ENCODE measurements at places on chromosomes 6 and 20.

- DNase-seq: no peak
These were observed 3.0 kb upstream of the IL17A start for GRCh38 chr6:52183131-52183713.

- DNase-seq: no peak
These were observed 698.0 kb upstream of the POU3F2 start for GRCh38 chr6:98136333-98136732.

DNA sequence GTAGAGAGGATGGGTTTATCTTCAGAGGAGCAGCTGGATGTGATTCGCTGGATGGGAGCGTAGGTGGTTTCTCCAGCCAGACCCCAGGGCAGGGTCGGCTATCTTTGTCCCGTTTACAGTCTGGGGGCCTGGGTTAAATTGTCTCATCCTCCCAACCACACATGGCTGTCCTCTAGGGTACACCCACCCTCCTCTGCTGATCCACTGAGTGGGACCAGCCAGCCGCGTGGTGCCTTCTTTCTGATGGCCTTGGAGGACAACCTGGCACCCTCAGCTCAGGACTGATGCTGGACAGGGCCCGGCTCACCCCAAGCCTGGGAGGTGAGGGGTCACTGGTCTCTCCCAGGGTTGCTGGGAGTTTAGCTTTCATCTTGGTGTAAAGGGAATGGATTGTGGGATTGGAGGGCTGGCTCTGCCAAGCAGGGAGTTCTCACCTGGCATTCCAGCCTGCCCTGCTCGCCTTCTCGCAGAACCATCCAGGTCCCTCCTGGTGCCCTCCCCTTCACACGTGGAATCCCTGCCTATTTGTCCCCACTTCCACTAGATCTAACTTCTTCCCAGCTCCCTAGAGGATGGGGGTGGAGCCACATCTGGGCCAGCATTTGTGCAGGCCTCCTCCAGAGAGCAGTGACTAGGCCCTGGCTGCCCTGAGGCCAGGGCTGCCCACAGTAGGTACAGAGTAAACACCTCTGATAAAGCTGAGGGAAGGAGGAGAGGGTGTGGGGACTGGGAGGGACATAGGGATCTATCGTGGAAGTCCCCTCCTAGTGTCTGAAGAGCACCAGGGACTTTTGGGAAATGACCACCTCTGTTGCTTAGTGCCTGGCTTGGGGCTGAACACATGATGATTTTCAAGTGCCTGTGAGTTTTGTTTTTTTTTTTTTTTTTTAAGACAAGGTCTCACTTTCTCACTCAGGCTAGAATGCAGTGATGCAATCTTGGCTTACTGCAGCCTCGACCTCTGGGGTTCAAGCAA lies 1.6 kb downstream of the ITPR3 start:
- DNase-seq: no peak

DNA sequence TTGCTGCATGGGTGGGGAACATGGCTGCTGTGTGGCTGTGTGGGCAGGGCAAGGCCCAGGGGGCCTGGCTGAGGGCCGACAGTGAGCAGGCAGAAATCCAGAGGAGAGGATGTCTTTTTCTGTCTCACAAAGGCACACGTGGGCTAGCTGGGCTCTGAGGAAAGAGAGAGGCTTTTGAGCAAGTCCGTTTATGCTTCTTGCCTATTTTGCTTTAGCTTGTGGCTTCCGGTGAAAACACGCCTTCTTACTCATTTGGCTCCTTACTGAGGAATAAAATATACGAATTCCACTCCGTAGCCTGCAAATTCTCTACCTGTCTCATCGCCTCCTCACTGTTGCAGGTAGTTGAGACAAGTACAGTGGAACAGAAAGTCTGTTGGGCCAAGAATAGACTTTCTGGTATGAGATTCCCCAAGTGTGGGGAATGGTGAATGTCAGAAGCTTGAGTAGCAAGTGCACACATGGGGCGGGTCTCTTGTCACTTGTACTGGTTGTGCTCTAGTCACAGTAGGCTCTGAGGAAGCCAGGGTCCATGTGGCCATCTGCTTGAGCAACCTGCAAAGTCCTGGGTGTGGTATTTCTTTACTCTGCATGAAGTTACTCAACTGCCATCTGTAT lies 28.4 kb downstream of the WRNIP1 start:
- no peak for DNase-seq

DNA sequence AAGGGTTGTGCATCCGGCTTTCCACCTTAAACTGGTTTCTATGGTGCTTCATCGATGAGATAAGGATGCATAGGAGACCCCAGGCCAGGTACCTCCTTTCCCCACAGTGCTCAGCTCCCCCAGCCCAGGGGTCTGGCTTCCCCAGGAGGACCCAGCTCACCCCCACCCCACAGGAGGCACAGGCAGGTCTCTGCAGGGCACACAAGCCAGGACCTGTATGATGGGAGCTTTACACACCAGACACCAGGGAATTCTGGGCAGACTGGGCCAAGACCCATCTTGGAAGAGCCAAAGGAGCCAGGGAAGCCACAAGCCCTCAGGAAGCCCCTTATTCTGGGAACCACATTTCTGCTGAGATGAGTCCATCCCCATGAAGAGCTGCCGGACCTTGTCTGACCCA lies 29.6 kb downstream of the UBD start:
- no peak for DNase-seq

DNA sequence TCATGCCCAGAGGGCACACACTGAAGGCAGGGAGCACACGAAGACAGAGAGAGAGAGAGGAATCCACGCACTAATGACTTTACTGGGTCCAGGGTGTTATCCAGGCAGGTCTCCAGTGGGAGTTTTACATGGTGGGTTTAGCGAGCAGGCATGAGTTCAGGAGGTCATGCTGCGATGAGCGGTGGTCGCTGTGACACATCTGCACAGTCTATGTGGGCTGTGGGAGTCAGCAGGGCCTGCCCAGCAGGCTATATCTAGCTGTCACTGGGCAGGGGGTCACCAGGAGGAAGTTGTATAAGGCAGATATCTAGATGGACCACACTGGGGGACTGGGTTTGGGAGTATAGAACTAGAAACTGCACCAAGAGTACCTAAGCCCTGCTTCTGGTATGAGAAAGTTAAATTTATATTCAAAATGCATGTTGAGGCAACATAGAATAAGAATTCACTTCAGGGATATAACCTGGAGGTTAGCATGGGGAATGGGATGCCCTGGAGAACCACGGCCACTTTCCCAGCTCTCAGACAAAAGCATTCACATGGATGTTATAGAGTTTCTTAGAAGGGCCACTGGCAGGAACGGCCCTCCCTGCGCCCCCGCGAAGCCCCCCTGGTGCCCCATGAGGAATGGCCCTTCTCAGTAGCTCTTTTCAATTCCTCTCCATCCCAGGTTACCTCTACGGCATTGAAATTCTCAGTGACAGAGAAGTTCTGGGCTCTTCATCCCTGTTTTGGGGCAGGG lies 113.9 kb downstream of the RNF144B start:
- DNase-seq: no peak

- DNase-seq: no peak
These were observed 30.3 kb downstream of the RREB1 start for GRCh38 chr6:7138046-7138531.

GRCh38 chr20:10846766-10847165 lies 173.0 kb upstream of the JAG1 start:
- no peak for DNase-seq

- DNase-seq: no peak
These were observed 96.0 kb downstream of the CEBPB start for GRCh38 chr20:50286609-50287008.

DNA sequence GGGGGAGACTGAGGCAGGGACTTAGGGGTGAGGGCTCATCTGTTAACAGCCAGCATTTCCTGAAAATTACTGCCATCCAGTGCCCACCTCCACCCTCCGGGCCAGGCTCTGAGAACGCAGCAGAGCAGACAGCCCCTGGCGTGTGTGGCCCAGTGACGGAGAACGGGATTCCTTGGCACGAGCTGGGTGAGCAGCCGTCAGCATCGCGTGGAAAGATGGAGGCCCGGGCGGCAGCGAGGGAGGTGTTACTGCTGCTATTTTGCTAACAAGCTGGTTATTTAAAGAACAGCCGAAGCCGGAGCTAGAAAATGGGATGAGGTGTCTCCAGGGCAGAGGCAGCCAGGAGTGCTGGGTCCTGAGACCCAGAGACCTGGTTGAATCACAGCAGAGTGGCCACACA lies 62.7 kb downstream of the DLGAP4 start:
- DNase-seq: no peak

GRCh38 chr6:125793863-125794262 lies 3.1 kb downstream of the NCOA7 start:
- DNase-seq: no peak

DNA sequence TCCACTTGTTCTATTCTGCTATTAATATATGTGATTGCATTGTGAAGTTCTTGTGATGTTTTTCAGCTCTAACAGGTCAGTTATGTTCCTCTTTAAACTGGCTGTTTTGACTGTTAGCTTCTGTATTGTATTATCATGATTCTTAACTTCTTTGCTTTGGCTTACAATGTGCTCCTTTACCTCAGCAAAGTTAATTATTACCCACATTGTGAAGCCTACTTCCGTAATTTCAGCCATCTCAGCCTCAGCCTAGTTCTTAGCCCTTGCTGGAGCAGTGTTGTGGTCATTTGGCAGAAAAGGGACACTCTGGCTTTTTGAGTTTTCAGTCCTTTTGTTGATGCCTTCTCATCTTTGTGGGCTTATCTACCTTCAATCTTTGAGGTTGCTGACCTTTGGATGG lies 440.2 kb downstream of the TBC1D32 start:
- no peak for DNase-seq

DNA sequence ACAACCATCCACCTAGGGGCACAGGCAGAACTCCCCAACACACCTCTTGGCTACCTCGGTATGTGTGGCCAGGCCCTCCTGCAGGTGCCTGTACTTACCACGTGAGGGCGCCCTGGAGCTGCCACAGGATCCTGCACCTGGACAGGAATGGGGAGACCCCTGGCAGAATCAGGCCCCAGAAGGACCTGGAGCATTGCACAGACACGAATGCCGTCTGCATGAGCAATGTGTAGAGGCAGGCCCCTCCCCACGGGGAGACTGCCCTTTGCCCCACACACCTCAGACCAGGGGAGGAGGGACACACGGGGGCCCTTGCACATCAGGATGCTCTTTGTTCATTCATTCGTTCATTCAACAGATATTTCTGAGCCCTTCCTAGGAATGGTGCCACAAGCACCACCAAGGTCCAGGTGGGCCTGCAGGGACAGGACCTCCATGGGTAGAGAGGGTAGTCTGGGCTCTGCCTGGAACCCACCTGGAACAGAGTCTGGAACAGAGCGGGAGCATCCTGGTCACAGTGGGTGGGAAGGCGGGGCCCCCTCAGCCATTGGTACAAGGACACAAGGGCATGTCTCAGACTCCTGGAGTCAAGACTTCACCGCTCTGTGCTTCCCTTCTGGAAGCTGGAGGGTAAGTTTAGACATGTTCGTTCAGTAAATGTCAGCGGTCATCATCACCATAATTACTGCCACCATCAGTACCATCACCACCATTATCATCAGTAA lies 32.3 kb downstream of the YTHDF1 start:
- peak; percentile 62 for DNase-seq

GRCh38 chr6:18388271-18388670 lies 1.1 kb downstream of the RNF144B start:
- no peak for DNase-seq

- no peak for DNase-seq
These were observed 566.4 kb downstream of the BMP2 start for GRCh38 chr20:7333841-7334240.

- no peak for DNase-seq
These were observed 17.7 kb downstream of the WFDC2 start for GRCh38 chr20:45487231-45487635.

DNA sequence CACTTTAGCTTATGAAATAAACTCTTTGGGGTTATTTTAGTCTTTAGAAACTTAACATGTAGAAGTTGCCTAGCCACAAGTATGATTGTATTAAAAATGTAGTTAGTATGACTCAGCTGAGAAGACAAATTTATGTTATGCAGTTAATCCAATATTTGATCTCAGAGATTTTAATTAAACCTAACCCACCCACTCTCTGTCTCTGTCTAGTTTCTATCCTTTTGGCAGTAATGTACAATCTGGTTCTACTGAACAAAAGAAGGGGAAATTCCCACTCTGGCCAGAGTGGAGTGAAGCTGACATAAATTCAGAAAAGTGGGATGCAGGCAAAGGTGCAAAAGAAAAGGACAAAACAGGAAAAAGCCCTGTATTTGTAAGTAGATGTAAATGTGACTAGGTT lies 36.4 kb downstream of the ADGB start:
- no peak for DNase-seq

- no peak for DNase-seq
These were observed 56.0 kb downstream of the CEBPB start for GRCh38 chr20:50246367-50247195.

DNA sequence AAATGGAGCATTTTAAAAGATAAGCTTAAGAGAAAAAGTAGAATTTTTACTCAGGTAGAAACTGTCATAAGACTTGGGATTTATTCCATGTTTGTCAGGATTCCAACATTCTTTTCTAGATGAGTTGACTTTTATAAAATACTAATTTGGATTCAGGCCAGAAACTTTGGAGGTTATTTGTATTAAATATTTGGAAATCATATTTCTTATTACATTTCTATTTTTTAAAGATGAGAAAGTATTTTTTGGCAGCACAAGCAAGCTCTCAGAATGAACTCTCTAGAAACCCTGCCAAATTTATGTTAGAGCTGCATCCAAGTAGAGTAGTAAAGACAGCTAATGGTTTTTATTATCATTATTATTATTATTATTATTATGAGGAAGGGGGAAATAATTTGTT lies 1014.9 kb upstream of the GJE1 start:
- DNase-seq: no peak

GRCh38 chr6:141244366-141244765 lies 888.4 kb upstream of the GJE1 start:
- DNase-seq: no peak

DNA sequence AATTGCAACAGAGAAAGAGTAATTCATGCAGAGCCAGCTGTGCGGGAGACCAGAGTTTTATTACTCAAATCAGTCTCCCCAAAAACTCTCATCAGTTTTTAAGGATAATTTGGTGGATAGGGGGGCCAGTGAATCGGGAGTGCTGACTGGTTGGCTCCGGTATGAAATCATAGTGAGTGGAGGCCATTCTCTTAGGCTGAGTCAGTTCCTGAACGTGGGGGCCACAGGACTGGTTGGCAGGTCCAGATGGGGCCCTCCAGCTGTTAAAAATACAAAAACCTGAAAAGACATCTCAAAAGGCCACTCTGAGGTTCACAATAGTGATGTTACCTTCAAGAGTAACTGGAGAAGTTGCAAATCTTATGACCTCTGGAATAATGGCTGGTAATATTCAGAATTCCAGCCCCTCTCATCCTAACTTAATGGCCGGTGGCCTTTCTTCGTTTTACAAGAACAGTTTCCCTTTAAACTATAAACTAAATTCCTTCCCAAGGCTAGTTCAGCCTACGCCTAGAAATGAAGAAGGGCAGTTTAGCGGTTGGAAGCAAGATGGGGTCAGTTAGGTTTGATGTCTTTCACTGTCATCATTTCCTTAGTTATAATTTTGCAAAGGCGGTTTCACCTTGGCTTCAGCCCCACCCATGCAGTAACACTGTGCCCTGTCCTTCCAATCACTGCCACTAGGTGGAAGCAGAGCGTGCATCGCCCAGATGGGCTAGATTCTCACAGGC lies 6.8 kb upstream of the MICA start:
- peak; percentile 70 for DNase-seq
